NCI-H446 treated with DMSO at 0.1 percent for 48 hours (cell line): ENCODE measurements at places on chromosomes 12 and 14.

DNA sequence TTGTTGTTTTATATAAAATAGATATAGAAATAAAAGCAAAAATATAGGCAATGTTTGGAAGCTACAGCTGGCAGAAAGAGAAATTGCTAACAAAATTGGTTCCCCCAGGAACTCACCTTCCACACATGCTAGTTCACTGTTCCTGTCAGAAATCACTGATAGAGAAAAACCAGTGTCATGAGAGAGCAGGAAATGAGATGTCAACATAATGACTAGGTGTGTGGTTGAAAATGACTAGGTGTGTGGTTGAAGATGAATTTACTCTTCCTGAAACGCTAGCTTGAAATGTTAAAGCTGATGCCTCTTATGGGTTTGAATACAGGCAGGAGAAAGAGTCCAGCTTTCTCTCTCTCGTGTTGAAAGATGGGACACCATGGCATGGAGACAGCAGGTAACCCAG lies 216.3 kb downstream of the C12orf42 start:
- no peak for DNase-seq

GRCh38 chr14:20458031-20458789 lies 3.0 kb downstream of the PIP4P1 start:
- DNase-seq, result no peak

DNA sequence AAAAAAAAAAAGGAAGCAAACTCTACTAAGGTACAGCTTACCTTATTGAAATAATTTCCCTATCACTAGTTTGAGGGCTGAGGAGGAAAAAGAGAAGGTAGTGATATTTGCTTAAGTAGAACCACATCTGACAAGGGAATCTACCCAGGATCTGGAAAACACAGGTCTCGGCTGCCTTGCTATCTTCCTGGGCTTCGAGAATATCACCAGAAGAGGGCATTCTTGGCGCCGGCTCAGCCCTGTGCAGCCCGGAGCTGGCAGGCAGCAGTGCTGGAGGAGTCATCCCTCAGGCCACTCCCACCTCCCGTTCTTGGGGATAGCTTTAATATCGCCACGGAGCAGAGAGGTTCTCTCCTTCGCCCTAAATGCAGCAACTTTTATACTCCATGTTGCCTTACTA lies 1181.2 kb downstream of the VRK1 start:
- peak; percentile 38 for DNase-seq

- no peak for DNase-seq
Measured at GRCh38 chr12:82650627-82651337, 35.9 kb upstream of the TMTC2 start.

DNA sequence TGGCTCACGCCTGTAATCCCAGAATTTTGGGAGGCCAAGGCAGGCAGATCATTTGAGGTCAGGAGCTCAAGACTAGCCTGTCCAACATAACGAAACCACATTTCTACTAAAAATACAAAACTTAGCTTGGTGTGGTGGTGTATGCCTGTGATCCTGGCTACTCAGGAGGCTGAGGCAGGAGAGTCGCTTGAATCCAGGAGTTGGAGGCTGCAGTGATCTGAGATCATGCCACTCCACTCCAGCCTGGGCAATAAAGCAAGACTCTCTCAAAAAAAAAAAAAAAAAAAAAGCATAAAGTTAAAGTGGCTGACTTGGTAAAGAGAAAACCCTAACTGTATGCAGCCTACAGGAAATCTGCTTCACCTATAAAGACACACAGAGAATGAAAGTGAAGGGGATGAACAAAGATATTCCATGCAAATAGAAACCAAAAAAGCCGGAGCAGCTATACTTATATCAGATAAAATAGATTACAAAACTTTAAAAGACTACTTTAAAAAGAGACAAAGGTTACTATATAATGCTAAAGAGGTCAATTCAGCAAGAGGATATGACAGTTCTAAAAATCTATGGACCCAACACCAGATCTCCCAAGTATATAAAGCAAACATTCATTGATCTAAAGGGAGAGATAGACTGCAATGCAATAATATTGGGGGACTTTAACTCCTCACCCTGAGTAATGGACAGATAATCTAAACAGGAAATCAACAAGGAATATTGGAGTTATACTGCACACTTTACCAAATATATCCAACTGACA lies 4.1 kb downstream of the CLEC2B start:
- DNase-seq, result no peak

GRCh38 chr12:1474574-1475153 lies 119.7 kb downstream of the FBXL14 start:
- peak; percentile 90 for DNase-seq

GRCh38 chr14:96567289-96567899 lies 65.2 kb downstream of the PAPOLA start:
- DNase-seq, result peak; percentile 59

DNA sequence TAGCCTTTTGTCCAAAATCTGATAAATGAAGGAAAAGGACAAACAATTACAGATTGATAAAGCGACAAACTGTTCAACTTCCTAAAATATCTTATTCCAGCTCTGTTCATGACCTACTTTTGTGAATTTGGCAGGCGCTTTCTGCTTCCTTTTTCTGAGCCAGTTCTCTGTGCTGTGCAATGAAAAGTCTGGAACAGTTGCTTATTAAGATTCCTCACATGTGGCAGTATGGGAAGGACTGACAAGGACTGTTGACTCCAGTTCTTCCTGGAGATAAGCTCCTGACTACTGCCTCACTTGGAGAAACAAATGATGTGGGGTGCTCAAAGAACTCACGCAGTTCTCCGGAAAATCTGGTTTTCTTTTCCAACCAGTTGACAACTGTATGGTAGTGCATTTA lies 58.3 kb upstream of the ANP32D start:
- no peak for DNase-seq

DNA sequence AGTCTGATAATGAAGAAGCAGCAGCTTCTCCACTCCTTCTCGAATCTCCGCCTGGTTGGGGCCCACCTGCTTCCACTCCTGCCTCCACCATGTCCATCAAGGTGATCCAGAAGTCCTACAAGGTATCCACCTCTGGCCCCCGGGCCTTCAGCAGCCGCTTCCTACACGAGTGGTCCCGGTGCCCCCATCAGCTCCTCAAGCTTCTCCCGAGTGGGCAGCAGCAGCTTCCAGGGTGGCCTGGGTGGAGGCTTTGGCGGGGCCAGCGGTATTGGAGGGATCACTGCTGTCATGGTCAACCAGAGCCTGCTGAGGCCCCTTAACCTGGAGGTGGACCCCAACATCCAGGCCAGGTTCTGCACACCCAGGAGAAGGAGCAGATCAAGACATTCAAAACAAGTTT lies 381.0 kb upstream of the USP15 start:
- DNase-seq, result no peak

GRCh38 chr12:58844161-58844560 lies 76.1 kb downstream of the LRIG3 start:
- no peak for DNase-seq

DNA sequence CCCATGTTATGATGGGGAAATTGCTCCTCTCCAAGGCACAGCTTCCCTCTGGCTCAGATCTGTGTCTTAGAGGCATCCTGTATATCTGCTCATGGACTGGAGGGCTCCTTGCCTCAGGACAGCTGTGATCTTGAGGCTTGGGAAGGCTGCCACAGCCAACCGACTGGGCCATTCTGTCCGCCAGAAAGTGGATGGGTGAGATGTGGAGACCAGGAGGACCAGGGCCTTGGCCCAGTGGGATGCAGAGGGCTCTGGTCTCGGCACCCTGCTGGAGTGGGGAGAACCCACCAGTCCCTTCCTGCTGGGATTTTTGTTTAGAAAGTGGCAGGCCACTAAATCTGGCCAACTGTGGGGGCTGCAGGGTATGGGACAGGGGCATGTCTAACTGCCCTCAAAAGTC lies 148.6 kb downstream of the CALM1 start:
- no peak for DNase-seq

DNA sequence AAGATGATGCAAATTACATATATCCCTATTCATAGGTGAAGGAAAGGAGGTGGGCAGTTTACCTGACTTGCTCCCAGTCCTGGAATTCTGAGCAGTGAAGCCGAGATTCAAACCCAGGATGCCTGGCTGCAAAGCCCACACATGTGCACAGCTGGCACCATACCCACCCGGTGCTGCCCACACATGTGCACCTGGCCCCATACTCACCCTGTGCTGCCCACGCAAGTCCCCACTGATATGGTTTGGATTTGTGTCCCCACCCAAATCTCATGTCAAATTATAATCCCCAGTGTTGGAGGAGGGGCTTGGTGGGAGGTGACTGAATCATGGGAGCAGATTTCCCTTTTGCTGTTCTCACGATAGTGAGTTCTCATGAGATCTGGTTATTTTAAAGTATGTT lies 179.2 kb upstream of the C14orf180 start:
- DNase-seq, result no peak
